ENCODE measurements at places on chromosomes 13 and 19. TPM values are rescaled to one million over a fixed set of nuclear protein-coding genes. Genes with fewer than 3 reads are reported as not detected.

BICRA gene
- 13.3 TPM for total RNA-seq

PCDH17 gene
- not detected for total RNA-seq

MYO1F gene
- total RNA-seq = 12.7 TPM

POLRMT gene
- total RNA-seq = 67.5 TPM

KEAP1 gene
- 348 TPM for total RNA-seq

PRRG2 gene
- total RNA-seq = 0.40 TPM

OBI1 gene
- 3.4 TPM for total RNA-seq

ZSCAN4 gene
- not detected for total RNA-seq

SEMA6B gene
- total RNA-seq = 4.1 TPM

ODAD3 gene
- total RNA-seq = not detected

C1QTNF9B gene
- total RNA-seq = not detected

GAPDHS gene
- not detected for total RNA-seq

RUBCNL gene
- total RNA-seq = 27.2 TPM

SHANK1 gene
- not detected for total RNA-seq

NLRP7 gene
- not detected for total RNA-seq

LIPE gene
- 29.7 TPM for total RNA-seq

HIPK4 gene
- not detected for total RNA-seq

DPF1 gene
- not detected for total RNA-seq

FLT3 gene
- total RNA-seq = 0.55 TPM

SPATA13 gene
- 85.1 TPM for total RNA-seq

MBD3L2 gene
- not detected for total RNA-seq

OSCAR gene
- 0.27 TPM for total RNA-seq

CYP2B6 gene
- 9.7 TPM for total RNA-seq

PRKCG gene
- total RNA-seq = not detected

CGB7 gene
- total RNA-seq = not detected

CCDC8 gene
- total RNA-seq = 0.40 TPM

WDR87 gene
- total RNA-seq = not detected

PRODH2 gene
- total RNA-seq = not detected

LACC1 gene
- total RNA-seq = 16.1 TPM

FBXO27 gene
- total RNA-seq = not detected

CEACAM4 gene
- total RNA-seq = 1.5 TPM

DIRAS1 gene
- 1.4 TPM for total RNA-seq

OXGR1 gene
- not detected for total RNA-seq

PLEKHA4 gene
- 15.1 TPM for total RNA-seq

CEACAM1 gene
- total RNA-seq = 38.6 TPM

TMIGD2 gene
- not detected for total RNA-seq

ZNF724 gene
- total RNA-seq = 3.0 TPM

TUBB4A gene
- total RNA-seq = 1.3 TPM

PSPN gene
- 1.8 TPM for total RNA-seq

FUT3 gene
- 180 TPM for total RNA-seq

THSD8 gene
- 1.6 TPM for total RNA-seq

CEACAM3 gene
- total RNA-seq = 1.6 TPM

IGFL2 gene
- not detected for total RNA-seq

ATP4B gene
- not detected for total RNA-seq

CYP2S1 gene
- 4.2 TPM for total RNA-seq

ZNF221 gene
- total RNA-seq = 1.00 TPM

DACH1 gene
- total RNA-seq = 17.3 TPM

CD177 gene
- 118 TPM for total RNA-seq

OR7A17 gene
- total RNA-seq = not detected

ZNF90 gene
- total RNA-seq = 8.3 TPM

SUGP1 gene
- total RNA-seq = 98.4 TPM

MRPS12 gene
- total RNA-seq = 29.1 TPM

SIAH3 gene
- total RNA-seq = not detected

SIGLEC10 gene
- total RNA-seq = 15.7 TPM

ZNF525 gene
- 9.0 TPM for total RNA-seq

GRK1 gene
- not detected for total RNA-seq

DENND1C gene
- total RNA-seq = 6.0 TPM

FLT1 gene
- 2.6 TPM for total RNA-seq

KLF2 gene
- 39.4 TPM for total RNA-seq

SLC25A41 gene
- 0.32 TPM for total RNA-seq
